Left renal pelvis (tissue), 4 donors: ENCODE measurements at places on chromosomes 7 and 10. TPM values are rescaled to one million over a fixed set of nuclear protein-coding genes. Genes with fewer than 3 reads are reported as not detected.

DNA sequence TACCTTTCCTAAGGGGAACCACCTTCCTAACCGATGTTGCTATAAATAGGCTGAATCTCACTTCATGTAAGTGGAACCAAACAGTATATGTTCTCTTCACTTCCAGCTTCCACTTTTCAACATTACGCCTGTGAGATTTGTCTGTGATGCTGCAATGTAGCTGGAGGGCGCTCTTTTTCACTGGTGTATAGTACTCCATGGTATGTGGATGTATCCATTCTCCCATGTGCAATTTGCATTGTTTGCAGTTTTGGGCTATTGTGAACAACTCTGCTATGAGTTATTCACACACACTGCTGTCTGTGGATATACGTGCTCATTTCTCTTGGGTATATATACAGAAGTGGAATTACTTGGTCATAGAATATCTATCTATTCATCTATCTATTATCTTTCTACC, 75.9 kb upstream of the GNA12 start:
- no peak for DNase-seq

Gene ITGB8
- polyA plus RNA-seq: 14.4 TPM

DNA sequence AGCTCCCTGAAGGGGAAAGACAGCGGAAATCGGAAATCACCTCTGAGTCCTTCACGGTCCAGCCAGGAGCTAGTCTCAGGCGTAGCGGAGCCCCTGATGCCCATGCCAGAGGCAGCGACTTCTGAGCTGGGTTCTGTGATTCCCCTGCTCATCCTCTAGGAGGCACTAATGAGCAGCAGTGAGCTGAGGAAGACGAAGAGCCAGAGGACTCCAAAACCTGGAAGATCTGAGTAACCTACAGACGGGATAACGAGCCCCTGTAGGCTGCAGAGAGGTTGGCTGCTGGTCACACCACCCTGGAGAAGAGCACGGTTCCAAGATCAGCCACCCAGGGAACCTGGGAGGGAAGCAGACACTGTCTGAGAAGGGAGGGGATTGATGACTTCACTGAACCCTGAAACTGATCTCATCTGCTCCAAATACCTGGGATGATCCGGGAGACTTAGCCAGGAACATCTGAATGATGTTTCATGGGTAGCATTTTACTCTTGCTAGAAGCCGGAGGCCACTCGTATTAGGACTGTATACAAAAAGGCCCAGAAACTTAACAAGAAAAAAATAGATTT, 304.1 kb downstream of the PAXIP1 start:
- no peak for DNase-seq

- no peak for DNase-seq
Observed at GRCh38 chr10:49362596-49363260, 33.2 kb downstream of the DRGX start.

Gene ABCC2
- 12.9 TPM for polyA plus RNA-seq

Gene LRIT2
- not detected for polyA plus RNA-seq

DNA sequence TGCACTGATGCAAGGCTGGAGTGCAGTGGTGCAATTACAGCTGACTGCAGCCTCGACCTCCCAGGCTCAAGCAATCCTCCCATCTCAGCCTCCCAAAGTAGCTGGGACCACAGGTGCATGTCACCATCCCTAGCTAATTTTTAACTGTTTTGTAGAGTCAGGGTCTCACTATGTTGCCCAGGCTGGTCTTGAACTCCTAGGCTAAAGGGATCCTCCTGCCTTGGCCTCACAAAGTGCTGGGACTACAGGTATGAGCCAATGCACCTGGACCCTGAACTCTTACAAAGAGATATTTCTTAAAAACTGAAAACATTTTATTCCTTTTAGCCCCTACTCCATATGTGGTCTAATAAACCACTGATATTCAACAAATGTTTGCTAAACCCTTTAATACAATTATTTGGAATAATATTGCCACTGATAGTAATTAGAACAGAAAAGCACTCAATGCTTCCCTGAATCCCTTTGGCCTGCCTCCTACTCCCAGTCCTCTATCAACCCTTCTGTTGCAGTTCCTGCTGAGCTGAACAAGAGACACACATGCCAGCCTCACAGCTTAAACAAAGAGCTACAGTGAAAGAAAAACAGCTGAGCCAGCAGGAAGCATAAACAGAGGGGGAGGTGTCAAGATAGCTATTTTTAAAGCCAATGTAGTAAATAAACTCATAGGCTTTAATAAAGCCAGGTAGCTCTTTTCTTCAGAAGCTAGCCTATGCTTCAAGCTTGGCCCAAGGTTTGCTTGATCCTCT, 7.0 kb upstream of the GNAI1 start:
- no peak for DNase-seq
